ENCODE measurements at places on chromosomes 4 and X.

DNA sequence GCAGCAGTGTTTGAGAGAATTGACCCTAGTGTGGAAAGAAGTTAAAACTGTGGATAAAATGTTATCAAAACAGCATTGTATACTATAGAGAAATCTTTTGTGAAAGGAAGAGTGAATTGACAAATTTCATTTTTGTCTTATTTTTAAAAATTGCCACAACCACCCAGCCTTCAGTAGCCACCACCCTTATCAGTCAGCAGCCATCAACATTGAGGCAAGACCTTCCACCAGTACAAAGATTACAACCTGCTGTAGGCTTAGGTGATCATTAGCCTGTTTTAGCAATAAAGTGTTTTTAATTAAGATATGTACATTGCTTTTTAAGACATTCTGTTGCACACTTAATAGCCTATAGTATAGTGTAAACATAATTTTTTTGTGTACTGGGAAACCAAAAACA is 91.1 kb downstream of the NFKB1 start:
- DNase-seq: no peak

DNA sequence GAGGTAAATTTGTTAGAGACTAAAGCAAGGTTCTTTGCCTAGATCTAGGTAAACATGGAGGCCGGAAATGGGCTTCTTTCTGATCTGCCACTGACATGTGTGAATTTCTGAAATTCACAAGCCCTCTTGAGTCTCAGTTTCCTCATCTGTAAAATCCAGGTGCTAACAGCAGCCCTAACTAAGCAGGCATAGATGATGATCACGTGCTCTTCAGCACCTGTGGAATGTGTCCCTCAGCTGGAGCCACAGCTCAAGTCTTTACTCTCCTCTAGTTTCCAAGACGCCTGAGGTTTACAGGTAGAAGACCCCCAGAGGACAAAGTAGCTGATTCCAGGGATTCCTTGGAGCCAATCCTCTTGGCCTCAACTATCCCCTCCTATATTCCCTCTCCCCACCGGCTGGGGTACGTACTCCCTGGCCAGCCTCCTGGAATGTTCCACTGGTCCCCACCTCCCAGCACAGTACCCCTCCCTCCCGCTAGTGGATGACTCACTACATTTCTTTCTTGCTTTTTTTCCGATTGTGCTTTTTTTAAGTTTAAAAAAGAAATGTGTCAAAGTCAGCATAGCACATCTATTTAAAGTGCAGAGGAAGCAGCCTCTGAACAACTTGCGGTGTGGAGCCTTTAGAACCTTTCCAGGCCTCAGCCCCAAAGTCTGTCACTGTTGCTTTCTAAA is 98.4 kb downstream of the PHKA2 start:
- no peak for DNase-seq

GRCh38 chr4:123291329-123291728 is 105.3 kb upstream of the SPRY1 start:
- no peak for DNase-seq

GRCh38 chr4:177309522-177310371 is at the start of gene NEIL3:
TSS of gene NEIL3 (plus strand) at chr4:177309874. CDS start at chr4:177309954, 80 bp downstream.
- no peak for DNase-seq

DNA sequence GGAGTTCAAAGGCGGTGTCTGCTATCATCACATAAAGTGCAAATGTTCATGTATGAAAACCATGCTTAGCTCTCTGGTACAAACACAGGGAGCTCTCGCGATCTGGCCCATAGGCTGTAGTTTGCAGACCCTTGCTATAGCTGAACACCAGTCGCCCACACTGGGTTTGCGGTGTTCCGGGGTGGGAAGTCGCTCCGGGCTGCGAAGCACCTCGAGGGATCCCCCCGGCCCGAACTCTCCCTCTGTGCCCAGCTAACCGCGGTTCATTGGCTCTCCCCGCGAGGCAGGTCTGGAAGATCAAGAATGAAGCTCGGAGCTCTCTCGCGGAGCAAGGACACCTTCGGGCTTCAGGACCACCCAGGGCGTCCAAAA is 341 bp upstream of the PRPS2 start:
- DNase-seq: no peak

GRCh38 chrX:117038918-117039440 is 576.2 kb upstream of the CT83 start:
- DNase-seq: no peak

GRCh38 chrX:1026263-1027015 is 186.0 kb downstream of the CRLF2 start:
- no peak for DNase-seq

DNA sequence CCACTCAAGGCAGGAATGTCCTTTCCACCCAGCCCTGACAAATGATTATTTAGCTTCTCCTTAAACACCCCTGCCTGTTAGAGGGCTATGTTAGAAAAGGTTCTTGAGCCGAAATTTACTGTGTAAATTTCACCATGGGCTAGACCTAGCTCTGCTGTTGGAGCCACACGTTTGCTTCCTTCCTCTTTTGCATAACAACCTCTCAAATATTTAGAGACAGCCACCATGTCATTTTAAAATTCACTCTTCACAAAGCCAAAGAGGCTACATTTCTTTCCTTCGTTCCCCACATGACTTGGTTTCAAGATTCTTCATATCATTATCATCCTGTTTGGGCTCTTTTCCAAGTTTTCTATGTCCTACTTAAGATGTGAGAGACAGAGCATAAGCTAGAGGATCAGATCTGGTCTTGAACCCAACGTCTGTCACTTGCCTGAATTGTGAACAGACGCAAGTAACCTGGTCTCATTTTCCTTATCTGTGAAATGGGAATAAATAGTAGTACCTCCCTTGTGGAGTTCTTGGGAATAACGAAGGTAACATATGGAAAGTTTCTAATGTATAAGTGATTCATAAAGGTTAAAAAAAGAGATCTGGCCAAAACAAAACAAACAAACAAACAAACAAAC is 6.7 kb downstream of the DOCK11 start:
- DNase-seq: no peak

GRCh38 chrX:38060331-38060878 is 54.1 kb downstream of the SYTL5 start:
- DNase-seq: no peak

DNA sequence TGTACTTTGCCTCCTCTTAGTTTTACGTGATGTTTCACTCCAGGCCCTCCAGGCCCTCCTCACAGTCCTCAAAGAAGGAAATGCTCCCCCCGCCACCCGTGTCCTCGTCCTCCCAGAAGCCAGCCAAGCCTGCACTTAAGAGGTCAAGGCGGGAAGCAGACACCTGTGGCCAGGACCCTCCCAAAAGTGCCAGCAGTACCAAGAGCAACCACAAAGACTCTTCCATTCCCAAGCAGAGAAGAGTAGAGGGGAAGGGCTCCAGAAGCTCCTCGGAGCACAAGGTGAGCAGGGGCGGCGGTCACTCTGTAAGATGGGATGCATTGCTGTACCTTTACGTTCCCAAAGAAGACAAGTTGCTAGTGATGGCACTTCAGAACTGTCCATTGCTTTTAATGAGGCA is 94.4 kb downstream of the KLHL8 start:
- DNase-seq: no peak

DNA sequence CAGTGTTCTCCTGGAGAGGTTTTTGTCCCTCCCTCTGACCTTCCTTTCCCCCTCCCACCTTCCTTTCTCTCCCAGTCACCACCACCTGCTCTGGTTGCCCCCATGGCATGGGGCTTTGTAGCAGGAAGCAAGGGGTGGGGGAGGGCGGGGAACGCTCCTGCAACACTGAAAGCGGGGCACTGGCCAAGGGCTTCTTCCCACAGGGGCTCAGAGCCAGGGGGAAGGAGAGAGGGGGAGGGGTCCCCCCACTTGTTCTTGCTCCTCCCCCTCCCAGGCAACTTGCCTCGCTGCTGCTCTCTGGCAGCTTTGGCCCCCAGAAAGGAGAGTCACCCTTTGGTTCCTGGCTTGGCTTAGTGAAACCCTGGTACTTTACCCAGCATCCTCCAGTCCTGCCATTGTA is 48.4 kb downstream of the BCORL1 start:
- DNase-seq: no peak

GRCh38 chr4:187069398-187069797 is 345.7 kb upstream of the FAT1 start:
- DNase-seq: no peak

GRCh38 chr4:151671541-151672059 is 89.2 kb downstream of the GATB start:
- DNase-seq: no peak

- DNase-seq: no peak
Measured at GRCh38 chrX:75181721-75182120, 25.6 kb upstream of the ABCB7 start.

DNA sequence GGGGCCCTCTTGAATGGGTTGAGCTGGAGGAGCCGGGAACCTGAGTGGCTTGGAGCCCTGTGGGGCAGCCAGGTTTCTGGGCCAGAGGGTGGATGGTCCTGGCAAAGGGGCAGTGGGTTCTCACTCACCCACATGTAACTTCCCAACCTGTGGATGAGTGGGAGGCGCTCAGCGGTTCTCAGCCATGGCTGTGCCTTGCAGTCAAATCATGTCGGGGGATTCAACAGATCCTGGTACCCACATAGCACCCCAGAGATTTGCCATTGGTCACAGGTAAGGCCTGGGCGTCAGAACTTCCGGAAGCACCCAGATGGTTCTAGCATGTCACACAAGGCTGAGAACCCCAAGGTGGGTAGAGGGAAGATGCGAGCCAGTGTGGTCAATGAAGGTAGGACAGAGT is 21.9 kb upstream of the CLCN4 start:
- DNase-seq: no peak

DNA sequence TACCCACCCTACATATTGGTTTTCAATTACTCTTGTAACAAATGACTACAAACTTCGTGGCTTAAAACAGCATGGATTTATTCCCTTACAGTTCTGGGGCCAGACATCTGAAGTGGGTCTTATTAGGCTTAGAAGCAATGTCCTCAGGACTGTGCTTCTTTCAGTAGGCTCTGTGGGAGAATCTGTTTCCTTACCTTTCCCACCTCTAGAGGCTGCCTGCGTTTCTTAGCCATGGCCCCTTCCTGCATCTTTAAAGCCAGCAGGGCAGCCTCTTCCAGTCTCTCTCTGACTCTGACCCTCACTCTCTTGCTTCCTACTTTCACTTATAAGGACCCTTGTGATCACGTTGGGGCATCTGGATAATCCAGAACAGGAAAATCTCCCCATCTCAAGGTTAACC is 252.5 kb upstream of the PGRMC2 start:
- no peak for DNase-seq

DNA sequence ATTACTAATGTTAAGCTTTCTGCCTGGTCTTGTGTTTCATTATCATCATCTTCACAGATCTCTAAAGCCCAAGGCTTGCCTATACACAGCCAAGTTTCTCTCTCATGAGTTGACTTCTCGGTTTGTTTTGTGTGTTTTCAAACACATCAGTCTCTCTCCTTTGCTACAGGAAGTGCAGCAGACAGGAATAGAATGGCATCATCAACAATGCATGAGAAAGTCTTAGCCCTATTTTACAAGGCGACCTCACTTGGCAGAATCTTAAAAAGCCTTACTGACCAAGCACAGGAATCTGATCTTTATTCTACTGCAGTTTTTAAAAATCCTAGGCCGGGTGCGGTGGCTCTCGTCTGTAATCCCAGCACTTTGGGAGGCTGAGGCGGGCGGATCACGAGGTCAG is 36.8 kb downstream of the CC2D2A start:
- DNase-seq: no peak
